ENCODE measurements at places on chromosomes 4 and X.

DNA sequence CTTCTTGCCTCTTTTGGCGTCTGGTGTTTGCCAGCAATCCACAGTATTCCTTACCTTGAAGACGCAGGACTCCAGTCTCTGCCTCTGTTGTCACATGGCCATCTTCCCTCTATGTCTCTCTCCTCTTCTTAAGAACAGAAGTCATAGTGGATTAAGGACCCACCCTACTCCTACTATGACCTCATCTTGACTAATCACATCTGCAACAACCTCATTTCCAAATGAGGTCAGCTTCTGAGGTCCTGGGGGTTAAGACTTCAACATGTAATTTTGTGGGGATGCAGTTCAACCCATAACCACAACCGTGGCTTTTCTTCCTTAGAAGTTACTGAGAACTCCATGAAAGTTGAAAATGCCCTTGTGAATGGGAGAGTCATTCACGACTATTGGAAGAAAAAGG lies 23.3 kb downstream of the TLR8 start:
- DNase-seq = no peak

DNA sequence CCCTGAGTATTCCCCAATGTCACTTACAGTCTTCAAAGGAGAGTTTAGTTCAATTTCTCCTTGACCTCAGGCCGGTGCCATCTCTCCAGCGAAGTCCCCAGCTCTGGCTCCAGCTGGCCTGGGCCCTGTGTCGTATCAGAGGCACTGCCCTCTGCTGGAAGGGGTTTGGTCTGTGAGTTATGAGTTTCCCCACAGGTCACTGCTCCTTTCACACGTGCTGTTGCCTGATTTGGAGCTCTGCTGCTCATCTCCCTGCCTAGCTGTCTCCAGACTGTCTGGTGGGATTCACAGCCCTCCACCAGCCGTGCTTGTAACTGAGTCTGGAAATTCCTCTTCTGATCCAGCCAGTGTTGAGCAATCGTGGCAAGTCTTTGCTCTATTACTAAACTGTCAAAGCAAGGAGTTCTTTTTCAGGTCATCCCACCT lies at the start of gene RAP2C:
TSS of gene RAP2C (minus strand) at position 105 of the 426 bp plus-strand sequence. CDS start 2,179 bp downstream, outside the sequence.
- DNase-seq = peak; percentile 23

DNA sequence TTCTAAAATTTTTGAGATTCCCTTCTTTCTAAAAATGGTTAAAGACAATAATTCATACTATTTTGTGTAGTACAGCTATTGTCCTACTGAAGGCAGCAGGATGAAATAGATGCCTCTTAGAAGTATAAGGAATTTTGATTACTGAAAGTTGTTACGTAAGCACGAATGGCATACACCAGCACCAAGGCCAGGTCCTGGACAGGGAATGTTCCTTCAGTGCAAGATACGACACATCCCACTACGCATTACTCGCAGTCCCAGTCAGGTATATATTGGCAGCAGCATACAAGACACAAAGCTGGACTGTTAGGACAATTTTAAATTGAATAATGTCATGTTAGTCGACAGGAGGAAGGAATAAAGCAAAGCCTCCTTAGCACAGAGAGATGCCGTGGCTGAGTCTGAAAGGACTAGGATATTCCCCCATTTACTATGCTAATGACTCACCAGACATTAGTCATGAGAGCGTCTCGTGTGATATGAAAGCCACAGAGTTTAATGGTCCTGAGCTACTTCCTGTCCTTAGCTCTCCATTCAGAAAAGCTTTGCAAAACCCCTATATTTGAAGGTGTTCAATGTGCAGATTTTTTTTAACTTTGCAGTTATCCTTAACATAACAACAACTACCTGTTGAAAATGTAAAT lies 504.3 kb downstream of the FAM133A start:
- no peak for DNase-seq

- no peak for DNase-seq
Observed at GRCh38 chr4:23782778-23783437, 106.9 kb downstream of the PPARGC1A start.

DNA sequence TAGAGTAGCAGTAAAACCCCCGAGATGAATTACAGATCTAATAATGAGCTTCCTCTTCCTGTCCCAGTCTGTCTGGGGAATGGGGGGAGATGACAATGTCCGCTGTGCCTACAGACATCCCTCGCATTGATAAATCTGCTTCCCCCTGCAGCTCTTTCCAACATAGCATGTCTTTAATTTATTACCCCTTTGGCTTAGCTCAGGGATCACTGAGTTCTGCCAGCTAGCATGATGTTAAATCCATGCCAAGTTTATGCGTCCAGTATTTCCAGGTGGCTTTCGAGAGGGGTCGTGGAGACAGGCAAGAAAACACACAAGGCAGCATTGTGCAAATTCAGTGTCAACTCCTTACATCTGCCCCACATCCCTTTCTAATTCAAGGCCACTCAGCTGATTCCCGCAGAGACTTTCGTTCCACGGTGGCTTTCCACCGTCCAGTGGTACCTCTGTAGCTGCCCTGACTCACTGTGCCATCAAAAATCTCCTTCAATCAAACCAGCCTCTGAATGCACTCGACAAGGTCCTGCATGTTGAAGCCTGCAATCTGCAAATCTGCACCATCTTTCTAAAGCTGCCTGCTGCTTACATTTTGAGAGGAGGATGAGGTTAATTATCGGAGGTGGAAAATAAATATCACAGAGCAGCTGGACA lies 75.1 kb downstream of the MXRA5 start:
- no peak for DNase-seq

DNA sequence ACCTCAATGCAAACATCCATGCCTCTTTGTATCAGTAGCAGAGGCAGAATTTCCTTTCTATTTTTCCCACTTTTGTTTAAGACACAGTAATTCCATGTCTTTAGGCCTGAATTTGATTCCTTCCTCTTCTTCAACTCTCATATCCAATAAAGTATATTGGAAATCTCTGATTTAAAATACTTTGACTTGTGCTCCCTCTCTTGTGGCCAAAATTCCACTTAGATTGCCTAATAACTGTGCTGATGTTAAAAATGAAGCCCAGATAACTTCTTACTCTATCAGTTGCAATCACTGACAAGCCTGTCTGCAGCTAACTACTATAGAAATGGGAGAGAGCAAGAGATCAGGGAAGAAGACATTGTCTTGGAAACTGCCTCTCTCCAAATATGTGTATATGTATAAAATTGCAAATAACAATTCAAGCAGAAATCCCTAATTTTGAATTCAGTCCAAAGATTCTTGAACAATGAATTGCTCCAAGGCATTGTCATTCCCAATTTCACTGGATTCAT lies 163.5 kb upstream of the SPIN4 start:
- DNase-seq = no peak

GRCh38 chrX:130825525-130825924 lies 77.5 kb downstream of the ENOX2 start:
- DNase-seq = no peak

- DNase-seq = no peak
Observed at GRCh38 chr4:85367815-85368214, 107.1 kb upstream of the ARHGAP24 start.

- DNase-seq = no peak
Observed at GRCh38 chr4:145058256-145058655, 39.7 kb downstream of the ANAPC10 start.

GRCh38 chrX:153925387-153925738 lies 701 bp downstream of the ARHGAP4 start:
- DNase-seq = no peak

- no peak for DNase-seq
Observed at GRCh38 chr4:112766422-112766821, 129.5 kb downstream of the LARP7 start.

DNA sequence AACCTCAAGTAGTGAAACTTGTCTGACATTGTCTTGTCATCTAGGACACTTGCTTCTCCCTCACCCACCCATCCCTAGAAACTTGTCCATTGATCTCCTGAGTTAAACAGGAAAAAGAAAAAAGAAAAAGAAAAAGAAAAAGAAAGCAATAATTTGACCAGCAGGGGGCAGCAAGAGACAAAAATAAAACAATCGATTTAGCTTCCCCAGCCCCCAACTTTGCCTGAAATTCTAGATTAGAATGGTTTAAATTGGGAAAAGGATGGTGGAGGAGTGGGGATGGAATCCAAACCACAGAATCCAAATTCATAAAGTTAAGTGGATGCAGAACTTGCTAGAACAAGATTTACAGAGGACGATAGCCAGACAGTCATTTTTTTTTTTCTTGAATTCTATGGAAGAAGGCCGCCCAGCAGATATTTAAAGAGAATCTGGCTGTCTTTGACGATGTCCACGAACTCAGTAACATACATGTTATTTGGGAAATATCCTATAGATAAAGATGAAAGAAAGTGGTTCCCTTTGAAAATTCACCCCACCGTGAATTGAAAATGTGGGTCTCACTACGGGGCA lies 282.9 kb downstream of the USP46 start:
- DNase-seq = no peak

DNA sequence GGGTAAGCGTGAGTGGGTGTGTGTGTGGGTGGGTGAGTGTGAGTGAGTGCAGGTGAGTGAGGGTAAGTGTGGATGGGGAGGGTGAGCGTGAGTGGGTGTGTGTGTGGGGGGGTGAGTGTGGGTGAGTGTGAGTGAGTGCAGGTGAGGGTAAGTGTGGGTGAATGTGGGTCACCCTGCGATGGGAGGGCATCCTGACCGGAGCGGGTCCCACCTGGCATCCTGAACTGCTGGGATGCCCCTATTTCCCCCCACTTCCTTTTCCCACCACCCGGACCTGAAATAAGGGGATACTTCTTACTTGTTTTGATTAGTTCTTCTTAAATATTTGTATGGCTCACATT lies 49.5 kb downstream of the ING2 start:
- DNase-seq = no peak

DNA sequence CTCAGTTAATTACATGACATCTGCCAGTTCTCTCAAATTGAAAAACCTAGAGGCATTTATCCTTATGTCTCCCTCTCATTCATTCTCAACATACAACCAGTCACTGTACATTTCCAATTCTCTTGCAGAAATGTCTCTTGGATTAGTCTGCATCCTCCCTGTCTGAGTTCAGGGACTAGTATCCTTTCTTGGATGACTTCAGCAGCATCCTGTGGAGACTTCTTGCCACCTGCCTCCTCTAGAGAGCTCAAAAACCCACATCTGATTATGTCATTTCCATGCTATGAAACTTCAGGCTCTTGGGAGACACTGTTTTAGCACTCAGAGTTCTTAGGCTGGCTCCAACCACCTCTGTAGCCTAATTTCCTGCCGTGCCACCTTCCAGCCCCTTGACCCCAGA lies 515.1 kb upstream of the DIPK2B start:
- no peak for DNase-seq

- DNase-seq = no peak
Observed at GRCh38 chr4:41028392-41029076, 185.8 kb downstream of the APBB2 start.

GRCh38 chrX:39152106-39152649 lies 350.9 kb downstream of the MID1IP1 start:
- peak; percentile 8 for DNase-seq
